ENCODE measurements at places on chromosomes 3 and 15.

GRCh38 chr15:45785897-45786296, 151.1 kb downstream of the SQOR start:
- DNase-seq, result no peak

DNA sequence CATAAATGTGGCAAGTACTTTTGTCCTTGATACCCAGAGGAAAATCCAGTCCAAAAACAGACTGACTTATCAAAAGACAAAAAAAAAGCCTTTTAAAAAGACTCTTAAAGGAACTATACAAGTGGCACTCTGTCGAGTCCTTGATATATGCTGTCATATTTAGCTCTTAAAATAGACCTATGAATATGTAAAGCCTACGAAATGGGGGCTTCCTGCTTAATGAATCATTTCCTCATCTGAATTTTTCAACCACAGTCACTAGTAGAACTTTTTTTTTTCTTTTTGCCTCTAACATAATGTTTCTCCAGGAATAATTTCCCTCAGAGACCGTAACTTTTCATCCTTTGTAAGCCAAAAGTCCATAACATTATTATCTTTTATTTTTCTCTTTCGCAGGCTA, 95.8 kb downstream of the P3H2 start:
- DNase-seq, result no peak

DNA sequence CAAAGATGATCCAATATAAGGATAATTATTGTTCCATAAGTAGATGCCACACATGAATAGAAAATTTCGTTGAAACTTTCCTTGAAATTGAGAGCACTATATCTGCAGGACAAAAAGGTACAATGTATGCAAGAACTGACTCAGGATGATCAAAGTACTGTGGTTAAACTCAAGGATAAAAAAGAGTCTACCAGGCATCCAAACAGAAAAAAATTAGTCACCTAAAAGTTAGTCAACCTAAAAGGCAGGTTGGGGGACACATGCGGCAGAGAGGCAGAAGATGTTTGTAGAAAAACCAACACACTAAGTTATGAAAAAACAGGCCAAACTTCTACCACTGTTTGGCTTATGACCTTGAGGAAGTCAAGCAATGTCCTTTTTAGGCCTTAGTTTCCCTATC, 68.7 kb downstream of the GSK3B start:
- DNase-seq, result no peak

DNA sequence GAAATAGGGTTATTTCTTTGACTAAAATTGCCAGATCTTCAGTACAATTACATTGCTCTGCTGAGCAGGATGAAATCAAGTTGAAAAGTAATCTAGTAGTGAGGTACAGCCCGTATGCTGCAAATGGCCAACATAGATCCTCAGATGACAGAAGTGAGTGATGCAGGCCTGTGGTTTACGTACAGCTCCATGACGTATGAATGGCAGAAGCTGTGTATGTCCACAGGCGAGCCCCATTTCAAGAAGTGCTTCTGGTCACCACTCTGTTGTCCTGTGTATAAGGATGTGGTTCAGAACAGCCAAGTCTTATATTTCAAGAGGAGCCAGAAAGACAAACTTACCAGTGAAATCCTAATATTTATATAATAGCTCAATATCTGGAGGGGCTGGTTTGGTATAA, 9.2 kb downstream of the CD86 start:
- no peak for DNase-seq

- no peak for DNase-seq
Observed at GRCh38 chr3:168870892-168871291, 775.2 kb upstream of the GOLIM4 start.

Data from stimulated activated CD8-positive, alpha-beta memory T cell treated with anti-CD3 and anti-CD28 coated beads, Interleukin-7, amount 100 ng/mL, for 4 hours (primary cell).